NCI-H460 (cell line): ENCODE measurements at places on chromosomes 7 and 10. TPM values are rescaled to one million over a fixed set of nuclear protein-coding genes. Genes with fewer than 3 reads are reported as not detected.

DNA sequence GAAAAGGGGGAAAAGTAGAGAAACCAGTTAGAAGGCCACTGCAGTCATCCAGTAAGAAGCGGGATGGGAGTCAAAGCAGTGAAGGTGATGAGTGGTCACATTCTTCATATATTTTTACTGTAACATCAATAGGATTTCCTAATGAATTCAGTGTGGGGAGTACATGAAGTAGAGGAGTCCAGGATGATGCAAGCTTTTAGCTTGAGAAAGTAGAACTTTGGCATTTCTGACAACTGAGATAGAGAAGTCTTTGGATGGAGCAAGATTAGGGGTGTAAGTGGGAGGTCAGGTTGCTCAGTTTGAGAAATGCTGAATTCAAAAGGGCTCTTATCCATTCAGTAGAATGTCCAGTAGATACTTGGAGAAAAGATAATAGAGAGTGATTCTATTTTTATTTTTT, 264.1 kb upstream of the DGKB start:
- DNase-seq, result no peak

DNA sequence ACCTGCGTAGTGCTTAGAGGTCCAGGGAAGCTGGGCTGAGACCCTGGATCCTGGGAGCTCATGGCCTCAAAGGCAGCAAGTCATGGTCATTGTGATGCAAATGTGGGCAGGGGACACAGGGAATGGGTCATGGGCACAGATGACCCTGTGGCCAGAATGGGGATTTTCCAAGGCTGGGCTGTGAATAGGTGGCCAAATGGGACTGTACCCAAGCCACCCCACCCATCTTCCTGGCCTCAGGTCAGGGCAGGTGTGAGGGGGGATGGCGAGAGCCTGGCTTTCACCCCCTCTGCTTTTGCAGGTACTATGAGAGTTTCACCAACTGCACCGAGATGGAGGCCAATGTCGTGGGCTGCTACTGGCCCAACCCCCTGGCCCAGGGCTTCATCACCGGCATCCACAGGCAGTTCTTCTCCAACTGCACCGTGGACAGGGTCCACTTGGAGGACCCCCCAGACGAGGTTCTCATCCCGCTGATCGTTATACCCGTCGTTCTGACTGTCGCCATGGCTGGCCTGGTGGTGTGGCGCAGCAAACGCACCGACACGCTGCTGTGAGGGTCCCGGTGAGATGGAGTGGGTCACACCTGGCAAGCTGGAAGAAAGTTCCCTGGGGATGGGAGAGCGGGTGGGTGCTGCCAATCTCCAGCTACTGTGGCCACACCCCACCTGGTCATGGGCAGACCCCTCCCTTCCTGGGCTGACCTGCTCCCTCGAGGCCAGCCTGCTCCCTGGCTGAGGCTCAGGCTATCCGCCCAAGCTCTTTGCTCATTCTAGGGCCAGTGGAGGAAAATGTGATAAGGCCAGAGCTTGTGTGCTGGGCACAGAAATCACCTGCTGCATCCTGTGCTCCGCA, 25.5 kb downstream of the RAMP3 start:
- DNase-seq, result no peak

DNA sequence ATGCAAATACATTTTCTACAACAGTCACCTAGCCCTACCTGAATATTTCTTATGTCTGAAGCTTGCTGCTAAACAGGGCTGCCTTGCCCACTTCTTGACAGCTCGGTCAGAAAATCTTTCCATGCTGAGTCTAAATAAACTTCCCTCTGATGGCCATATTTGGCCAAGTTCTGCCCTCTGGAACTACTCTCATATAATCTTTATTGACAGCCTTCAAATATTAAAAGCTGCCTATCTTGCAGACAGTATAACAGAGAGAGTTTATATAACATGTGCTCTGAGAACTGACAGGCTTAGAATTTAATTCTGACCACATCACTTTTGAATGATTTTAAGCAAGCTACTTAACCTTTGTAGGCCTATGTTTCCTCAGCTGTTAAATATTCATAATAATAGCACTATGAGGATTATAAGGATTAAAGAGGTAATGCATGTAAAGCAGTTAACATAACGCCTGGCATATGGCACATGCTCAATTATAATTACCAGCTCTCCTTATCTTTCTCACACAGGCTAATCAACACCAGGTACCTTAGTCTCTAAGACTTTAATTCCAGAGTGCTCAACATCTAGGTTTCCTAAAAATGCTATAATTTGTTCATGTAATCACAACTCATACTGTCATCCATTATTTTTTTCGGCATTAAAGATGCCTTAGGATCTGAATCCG, 334.1 kb downstream of the HPSE2 start:
- DNase-seq, result no peak

- no peak for DNase-seq
Observed at GRCh38 chr7:124084024-124084423, 51.2 kb upstream of the TMEM229A start.

GRCh38 chr7:157027568-157028198, 17.2 kb upstream of the MNX1 start:
- no peak for DNase-seq

DNA sequence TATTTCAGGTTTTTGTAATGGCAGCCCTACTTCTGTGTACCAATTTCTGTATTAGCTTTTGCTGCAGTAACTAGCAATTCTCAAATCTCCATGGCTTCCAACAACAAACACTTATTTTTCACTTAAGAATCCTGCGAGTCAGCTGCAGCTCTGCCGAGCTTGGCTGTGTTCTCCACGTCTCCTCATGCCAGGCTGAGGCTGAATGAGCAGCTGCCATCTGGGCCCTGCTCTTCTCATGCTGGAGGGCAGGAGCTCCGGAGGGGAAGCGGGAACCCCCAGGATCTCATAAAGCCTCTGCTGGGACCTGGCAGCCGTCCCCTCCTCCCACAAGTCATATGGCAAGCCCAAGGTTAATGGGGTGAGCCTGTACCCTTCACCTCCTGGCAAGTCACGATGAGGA, 591.1 kb downstream of the SDK1 start:
- DNase-seq, result no peak

DNA sequence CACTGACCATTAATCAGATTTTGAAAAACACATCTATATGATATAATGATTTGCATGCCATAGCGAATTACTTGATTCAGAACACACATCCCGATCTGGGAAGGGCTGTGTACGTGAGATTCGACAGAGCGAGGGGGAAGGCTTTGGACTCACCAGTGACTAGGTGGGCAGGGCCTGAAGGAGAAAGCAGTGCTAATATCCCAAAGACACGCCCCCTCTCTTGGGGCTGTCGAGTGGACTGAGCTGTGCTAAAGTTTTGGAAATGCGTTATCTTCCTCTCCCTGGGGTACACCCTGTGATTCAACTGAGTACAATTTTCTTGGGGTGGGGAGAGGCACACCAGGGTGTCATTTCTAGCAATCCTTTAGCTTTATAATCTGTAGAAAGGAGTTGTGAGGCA, 1.8 kb downstream of the LRRC17 start:
- DNase-seq, result no peak

- DNase-seq, result no peak
Observed at GRCh38 chr10:129448086-129448485, 19.0 kb upstream of the MGMT start.

- no peak for DNase-seq
Observed at GRCh38 chr10:114347791-114348190, 56.5 kb downstream of the AFAP1L2 start.

- DNase-seq, result no peak
Observed at GRCh38 chr7:44099669-44100068, 4.5 kb upstream of the AEBP1 start.

DNA sequence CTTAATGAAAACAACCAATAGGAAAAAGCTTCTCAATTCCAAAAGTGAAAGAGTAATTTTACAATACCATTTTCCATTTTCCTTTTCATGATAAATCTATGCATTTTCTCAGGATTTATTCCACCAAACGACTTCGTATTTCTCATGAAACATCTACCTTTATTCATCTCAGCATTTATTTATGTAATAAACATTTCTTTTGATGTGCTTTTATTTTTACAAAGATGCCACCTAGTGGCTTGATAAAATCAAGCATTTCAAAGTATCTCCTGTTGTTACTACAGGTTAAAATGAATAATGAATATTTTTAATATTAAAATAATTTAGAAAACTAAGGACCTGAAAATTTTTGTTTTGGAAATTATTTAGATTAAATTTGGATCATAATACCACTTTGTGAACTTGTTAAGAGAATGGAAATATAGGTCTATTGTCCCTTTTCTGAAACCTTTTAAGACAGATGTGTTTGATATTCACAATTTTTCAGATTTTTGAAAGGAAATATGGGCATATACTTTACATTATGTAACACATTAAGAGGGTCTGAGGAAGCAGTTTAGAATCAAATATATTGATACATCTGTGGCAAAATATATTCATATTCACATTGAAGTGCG, 2.7 kb upstream of the IQUB start:
- DNase-seq, result no peak

DNA sequence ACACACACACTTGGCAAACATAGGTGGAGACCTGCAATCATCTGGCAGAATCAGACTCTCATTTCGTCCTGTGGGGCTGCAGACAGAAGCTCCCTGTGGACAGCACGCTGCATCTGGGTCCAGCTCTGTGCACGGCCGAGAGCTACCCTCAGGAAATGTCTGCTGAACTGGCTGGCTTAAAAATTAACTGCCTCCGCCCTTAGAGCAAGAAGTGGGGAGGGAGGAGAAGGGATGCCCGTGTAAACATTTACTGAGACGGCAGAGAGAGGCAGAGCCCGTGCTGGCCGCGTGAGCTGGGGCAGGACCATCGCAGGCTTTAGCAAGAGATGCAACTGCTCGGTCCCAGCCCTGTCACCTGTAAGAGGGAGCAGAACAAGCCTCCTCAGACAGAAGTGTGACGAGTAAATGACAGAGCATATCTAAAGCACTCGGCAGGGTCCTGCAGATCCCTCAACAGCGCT, 81.8 kb downstream of the TNS3 start:
- no peak for DNase-seq

DNA sequence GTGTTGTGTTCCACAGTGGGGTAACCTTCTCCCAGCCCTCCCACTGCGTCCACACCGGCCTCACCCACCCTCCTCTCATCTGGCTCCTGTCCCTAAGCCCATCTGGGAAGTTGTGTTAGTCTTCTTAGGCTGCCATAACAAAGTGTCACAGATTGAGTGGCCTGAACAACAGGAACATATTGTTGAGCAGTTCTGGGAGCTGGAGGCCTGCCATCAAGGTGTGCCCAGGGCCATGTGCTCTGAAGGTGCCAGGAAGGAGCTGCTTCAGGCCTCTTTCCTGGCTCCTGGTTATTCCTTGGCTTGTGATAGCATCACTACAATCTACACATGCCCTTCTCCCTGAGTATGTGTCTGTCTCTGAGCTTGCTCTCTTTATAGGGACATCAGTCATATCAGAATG, 327.6 kb upstream of the COBL start:
- no peak for DNase-seq

DNA sequence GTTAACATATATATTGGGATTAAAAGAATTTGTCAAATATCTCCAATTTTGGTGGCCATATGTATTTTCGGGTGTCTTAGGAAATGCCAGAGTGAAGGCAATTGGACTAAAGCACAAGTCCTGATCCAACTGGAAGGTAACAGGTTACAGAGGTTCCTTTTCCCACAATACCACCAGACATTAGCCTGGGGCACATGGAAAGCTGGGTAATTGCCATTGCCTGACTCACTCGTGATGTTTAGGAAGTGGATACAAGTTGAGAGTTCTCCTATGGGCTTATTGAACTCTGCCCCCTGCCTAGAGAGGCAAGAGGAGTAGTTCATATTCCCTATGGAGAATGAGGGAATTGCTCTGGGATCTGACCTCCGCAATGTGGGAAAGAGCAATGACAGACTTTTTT, 5.7 kb downstream of the DNAH11 start:
- DNase-seq, result no peak

DNA sequence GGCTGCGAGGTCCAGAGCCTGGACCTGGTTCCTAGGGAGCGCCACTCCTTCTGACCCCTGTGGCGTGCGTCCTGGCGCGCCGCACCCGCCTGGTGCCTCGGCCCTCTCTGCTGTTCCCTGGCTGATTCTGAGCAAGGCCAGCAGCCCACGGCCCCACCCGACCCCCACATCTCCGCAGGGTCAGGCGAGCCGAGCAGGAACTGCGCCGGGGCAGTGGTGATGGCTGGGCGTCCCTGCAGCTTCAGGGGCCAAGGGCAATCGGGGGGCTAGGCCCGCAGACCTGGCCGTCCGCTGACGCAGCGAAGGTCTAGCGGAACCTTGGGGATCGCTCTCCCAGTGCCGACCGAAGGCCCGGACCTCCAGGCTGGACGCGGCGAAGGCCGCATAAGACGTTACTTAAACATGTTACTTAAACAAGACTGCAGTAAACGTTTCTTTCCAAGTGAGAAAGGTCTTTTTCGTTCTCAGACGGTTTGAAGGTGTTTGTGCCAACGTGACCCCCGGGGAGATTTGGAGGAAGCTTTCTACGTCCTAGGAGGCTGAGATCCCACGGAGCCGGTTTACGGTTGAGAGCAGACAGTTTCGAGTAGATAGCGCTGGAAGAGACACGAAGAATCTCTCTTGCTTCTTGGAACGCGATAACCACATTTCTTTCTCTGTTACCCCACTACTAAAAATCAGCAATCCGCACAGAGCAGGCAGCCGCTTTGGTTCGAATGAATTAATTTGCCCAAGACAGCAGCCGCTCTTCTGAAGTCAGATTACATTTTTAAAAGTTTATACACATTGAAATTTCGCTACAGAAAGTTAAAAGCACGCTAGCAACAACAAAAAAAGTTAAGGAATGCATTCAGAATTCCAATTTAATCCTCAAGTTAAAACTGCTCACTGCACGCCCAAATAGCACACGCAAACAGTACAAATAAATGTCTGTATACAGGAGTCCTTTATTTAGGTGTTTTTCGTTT, 4.9 kb upstream of the NKX2-3 start:
- no peak for DNase-seq

DNA sequence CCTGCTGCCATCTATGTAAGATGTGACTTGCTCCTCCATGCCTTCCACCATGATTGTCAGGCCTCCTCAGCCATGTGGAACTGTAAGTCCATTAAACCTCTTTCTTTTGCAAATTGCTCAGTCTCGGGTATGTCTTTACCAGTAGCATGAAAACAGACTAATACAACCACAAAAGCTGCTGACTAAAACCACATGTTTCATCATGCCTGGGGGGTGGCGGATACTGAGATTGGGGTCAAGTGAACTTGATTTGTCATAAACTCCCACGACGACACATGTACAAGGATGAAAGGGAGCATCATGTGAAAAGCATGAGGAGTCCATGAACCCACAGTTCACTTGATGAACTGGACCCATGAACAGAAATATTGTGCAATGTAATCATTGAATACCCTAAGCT, 134.9 kb upstream of the ANK3 start:
- DNase-seq, result no peak

DNA sequence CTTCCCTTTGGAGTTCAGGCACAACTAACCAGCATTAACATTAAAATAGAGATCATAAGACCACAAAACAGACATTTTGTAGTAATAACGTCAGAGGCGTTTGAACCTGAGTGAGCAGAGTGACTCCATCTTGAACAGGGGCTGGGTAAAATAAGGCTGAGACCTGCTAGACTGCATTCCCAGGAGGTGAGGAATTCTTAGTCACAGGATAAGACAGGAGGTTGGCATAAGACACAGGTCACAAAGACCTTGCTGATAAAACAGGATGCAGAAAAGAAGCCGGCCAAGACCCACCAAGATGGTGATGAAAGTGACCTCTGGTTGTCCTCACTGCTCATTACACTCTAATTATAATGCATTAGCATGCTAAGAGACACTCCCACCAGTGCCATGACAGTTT, 493.2 kb upstream of the AUTS2 start:
- no peak for DNase-seq

- DNase-seq, result no peak
Observed at GRCh38 chr7:149281508-149282330, 19.7 kb downstream of the ZNF783 start.

The POLD2 gene
- 151 and 174 TPM in 2 replicates for total RNA-seq

The WNT2 gene
- not detected in 2 replicates for total RNA-seq

The KCP gene
- total RNA-seq, result not detected in 2 replicates

The OR2F2 gene
- 0.15 TPM in 1 of 2 replicates, not detected in the other for total RNA-seq

The SPDYE5 gene
- 0.10 TPM in 1 of 2 replicates, not detected in the other for total RNA-seq

The HOGA1 gene
- 1.4 TPM in 2 replicates for total RNA-seq
